ENCODE measurements at places on chromosomes 3 and 15.

DNA sequence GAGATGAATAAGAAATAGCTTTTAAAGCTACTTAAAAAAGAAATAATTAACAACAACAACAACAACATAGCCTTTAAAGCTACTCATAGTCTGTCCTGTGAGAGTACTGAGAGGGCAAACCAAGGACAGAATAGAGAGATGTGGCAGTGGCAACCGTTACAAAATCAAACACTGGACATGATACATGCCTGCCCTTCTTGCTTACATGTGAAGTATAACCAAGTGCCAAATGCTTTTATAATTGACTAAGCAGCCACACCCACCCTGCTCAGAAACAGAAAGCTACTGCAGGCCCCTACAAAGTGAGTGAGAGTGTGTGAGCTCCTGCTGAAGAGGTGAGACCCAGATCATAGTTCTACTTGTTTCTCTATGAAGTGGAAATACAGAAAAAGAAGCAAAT, 38.4 kb downstream of the NDUFB4 start:
- no peak for DNase-seq

DNA sequence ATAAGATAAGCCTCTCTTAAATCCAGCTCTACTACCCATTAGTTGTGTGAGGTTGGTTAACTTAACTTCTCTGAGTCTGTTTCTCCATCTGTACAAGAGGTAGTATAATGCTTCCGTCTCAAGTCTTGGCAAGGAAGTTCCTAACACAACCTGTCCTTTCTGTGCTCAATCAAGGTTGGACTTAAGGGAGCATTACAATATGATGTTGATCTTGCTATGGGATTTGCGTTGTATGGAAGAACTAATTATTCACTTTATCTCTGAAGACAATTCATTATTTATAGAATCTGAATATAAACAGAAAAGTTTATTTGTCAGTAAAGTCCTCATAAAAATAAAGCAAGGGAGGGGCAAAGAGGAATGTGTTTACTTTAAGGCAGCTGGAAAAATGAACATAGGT, 18.9 kb upstream of the SPTSSB start:
- DNase-seq, result no peak

GRCh38 chr3:48404440-48405342, 25.2 kb downstream of the PLXNB1 start:
- no peak for DNase-seq

- DNase-seq, result peak; percentile 12
These were observed 22.9 kb upstream of the HRH1 start for GRCh38 chr3:11131371-11131770.

GRCh38 chr3:69384326-69384725, 1.6 kb downstream of the FRMD4B start:
- no peak for DNase-seq

GRCh38 chr15:79881668-79882067, 15.1 kb downstream of the MTHFS start:
- no peak for DNase-seq

- DNase-seq, result no peak
These were observed 54.9 kb downstream of the HCN4 start for GRCh38 chr15:73313861-73314260.

DNA sequence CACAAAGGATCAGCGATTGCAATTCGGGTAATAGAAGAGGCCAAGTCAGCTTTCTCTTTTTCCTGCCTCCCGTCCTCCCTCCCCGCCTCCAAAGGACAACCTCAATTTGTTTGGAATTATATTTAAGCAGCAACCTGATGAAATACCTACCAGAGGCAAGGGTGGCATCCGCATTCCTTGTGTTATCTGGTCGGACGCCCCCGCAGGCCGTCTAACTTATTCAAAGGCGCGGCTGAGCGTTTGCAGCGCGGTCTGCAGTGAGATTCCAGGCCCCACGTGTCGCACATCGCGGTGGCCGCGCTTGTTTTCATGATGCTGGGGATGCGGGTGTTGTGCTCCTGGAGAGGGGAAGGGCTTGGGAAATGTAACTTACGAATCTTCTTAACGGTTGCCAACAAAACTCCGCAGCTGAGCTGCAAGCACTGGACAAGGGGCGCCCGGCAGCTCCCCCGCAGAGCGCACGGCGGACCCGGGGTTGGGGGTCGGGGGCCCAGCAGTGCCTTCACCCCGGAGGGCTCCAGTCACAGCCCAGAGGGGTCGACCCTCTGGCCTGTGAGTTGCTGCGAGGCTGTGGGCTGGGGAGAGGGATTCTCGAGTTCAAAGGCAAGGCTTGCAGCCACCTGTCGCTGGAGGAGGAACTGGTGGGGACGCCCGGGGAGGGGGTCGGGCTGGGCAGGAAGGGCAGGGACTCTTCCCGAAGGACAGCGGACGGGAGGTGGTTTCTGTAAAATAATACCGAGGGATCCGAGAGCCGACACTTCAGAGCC, 20.5 kb upstream of the RGMA start:
- no peak for DNase-seq

GRCh38 chr15:64507293-64507802, 47.0 kb downstream of the ZNF609 start:
- DNase-seq, result peak; percentile 84

All from ACHN (cell line).